ENCODE measurements at places on chromosomes 4 and X.

DNA sequence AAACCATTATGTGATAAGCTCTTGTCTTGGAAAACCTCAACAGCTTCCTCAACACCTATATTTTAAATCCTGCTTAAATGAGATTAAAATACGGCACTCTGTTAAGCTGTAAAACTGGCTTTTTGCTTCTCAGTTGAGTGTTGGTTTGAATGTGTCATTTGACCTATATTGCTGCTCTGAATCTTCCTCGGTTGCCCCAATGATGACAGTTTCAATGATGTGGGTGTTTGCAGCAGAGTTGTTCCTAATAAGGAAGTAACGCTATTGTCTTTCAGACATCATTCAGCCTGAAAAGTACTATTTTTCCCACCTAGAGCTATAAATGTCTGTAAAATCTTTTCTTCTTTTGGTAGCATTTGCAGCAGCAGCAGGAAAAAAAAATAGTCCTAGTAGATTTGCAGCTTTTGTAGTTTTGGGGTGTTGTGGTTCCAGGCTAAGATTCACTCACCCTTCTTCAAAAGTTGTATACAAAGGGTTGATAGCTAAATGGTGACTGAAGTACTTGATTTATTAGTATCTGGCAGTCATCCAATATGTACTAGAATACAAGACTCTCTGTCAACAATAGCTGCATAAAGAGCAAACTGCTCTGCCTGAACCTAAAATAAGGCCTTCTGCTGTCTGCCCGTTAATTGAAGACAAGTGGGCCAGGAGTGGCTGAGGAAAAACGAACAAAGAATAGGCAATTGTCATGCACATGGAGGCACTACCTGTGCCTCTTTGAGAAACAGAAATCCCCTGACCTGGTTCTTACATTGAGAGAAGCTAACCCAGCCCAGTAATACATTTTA, 333.1 kb downstream of the IL1RAPL1 start:
- peak; percentile 15 for DNase-seq

DNA sequence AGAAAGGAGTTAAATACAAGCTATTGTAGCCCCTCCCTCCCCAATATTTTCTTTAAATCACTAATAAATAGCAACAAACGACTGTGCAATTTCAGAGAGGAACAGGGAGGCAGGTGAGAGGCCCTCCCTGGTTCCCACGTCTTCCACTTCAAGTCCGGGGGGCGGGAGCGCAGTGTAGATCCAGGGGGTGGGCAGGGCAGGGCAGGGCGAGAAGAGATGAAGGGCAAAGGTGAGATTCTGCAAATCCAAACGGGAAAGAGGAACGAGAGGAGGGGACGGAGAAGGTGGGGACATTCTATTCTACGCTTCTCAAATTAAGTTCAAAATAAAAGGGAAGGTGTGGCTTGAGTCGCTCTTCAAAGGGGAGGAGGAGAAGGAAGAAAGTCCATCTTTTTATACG, 6.8 kb downstream of the NKX6-1 start:
- no peak for DNase-seq

- no peak for DNase-seq
These were observed 84.2 kb downstream of the CAMK2D start for GRCh38 chr4:113677325-113677724.

DNA sequence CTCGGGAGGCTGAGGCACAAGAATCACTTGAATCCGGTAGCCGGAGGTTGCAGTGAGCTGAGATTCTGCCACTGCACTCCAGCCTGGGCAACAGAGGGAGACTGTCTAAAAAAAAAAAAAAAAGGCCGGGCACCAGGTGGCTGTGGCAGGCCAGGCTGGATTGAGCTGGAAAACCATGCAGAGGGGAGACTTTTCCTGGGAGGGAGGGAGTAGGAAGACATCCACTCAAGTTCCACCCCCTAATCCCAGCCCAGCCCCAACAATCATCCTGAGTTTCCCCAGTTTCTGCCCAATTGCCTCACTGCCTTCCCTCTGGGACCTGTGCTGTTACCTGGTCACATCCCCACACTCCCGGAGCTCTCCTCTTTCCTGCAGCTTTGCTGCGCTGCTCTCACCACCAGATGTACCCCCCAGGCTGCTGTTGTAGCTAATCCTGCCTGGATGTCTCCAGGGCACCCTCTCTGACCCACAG, 9.0 kb upstream of the TSPYL2 start:
- DNase-seq, result peak; percentile 72

DNA sequence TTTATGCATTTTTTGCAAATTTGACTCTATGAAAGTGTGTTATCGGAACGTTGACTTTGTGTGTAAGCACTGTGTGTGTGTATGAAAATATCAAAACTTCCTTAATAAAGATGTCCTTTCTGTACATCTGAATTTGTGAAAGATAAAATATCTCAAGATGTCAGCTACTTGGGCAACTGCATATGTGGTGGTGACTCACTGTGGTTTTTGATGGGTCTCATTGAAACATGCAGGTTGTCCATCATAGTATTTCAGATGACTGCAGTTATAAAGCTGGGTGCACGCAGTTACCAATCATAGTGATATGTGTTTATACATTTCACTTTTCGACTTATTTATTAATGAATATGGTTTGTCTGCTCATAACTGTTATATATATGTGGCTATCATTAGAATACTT, 19.7 kb upstream of the BBS12 start:
- no peak for DNase-seq

GRCh38 chr4:4922441-4922840, 63.0 kb downstream of the MSX1 start:
- no peak for DNase-seq

DNA sequence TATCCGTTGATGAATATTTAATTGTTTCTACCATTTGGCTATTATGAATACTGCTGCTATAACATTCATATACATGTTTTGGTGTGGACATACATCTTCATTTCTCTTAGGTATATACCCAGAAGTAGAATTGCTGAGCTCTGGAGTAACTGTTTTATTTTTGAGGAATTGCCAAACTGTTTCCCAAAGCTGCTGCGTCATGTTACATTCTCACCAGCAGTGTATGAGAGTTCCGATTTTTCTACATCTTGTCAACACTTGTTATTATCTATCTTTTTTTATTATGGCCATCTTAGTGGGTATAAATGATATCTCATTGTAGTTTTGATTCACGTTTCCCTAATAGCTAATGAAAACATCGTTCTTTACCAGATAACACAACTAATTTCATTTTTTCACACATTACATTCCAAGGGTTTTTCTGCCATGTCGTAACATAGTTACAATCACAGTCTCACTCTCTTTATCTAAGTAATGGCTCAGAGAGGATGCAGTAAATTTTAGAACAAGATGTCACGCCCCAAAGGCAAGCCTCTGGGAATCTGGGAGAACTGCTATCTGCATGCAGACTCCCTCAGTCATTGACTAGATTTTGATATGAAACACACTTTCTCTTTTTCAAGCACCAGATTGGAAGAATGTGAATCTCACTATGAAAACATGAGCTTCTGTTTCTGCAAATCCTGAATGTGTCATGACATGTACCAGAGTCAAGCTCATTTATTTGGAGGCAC, 10.3 kb downstream of the ARHGAP6 start:
- DNase-seq, result no peak

GRCh38 chr4:39565878-39566600, 38.8 kb upstream of the UGDH start:
- DNase-seq, result no peak

- DNase-seq, result no peak
These were observed 34.5 kb downstream of the STBD1 start for GRCh38 chr4:76341063-76341462.

GRCh38 chrX:116862340-116862739, 399.6 kb upstream of the CT83 start:
- no peak for DNase-seq

DNA sequence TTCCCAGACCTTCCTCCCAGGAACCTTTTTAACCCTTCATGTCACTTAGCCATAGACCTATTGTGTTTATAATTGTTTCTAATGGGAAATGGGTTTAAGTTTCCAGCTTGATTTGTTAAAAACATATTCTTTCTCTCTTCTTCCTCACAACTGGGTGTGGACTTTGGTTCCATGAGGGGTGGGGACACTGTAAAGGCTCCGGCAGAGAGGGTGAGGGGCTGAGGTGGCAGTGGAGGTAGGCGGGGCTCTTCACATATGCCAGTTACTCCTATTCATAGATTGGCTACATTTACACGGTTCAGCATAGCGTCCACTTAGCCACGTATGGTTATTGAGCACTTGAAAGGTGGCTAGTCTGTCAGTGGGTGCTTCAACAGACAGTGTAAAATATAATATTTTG, 7.8 kb downstream of the INTS6L start:
- DNase-seq, result no peak

- no peak for DNase-seq
These were observed 14.1 kb downstream of the COX18 start for GRCh38 chr4:73055241-73055897.

DNA sequence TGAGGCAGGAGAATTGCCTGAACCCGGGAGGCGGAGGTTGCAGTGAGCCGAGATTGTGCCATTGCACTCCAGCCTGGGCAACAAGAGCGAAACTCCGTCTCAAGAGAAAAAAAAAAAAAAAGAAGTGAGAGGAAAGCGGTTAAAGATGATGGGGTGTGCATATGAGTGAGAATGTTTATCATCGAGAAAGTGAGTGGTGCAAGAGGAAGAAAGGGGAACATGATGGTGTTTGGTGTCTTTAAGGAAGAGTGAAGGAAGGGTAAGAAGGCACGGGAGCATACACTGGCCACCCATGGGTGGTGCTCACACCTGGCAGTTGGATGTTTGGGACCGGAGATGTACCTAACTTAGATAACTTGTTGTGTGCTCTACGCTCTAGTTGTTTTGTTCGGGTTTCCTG, 62.2 kb downstream of the STOX2 start:
- no peak for DNase-seq

- no peak for DNase-seq
These were observed 73.7 kb downstream of the GATB start for GRCh38 chr4:151687021-151687640.

DNA sequence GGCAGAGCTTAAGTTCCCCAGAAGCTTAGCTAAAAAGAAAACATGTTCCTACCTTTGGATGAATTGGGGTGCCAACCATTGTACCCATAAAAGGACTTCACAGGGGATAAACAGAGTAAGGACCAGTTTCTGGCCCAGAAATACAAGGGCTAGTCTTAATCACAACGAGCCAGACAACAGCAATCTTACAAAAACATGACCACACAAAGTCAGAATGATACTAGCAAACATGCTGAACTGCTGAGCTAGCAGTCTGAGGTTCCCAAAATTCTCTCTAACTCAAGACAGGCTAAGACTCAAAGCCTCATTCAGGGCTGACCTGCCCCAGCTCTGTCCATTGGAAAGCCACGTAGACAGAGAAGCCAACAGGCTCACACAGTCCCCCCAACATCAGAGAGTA, 40.3 kb downstream of the ATP11C start:
- no peak for DNase-seq

DNA sequence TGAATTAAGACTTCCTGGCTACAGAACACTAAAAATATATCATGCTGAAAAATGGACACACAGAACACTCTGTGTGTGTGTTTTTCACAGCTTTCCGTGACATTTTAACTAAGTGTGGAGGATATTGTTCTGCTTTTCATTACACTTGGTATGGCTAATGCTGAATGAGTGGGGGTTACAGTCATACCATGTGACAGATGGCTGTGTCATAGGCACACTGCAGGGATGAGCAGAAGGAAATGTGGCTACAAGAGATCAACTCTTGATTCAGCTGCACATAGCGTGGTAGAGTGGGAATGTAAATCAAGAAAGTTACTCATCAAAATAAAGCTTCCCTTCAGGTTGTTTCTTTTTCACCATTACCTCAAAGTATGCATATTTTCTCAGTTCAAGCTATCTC, 669.8 kb downstream of the IQCM start:
- no peak for DNase-seq

- no peak for DNase-seq
These were observed 72.0 kb downstream of the FRMPD4 start for GRCh38 chrX:12210196-12210815.

DNA sequence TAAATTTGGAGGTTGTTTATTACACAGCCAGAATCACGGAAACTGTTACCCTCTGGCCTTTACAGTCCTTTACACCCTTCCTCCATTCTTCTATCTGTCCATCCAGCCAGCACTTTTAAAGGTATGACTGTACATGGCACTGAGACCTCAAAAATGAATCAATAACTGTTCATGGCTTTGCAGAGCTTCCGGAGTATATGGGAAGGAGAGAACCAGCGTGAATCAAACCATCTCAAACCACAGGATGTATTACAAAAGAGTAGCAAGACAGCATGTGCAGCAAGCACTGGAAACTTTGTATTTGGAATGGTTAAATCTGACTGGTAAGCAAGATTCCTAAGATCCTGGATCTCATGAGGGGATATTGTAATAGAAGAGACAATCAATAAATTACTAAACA, 228.5 kb upstream of the CASK start:
- DNase-seq, result no peak

DNA sequence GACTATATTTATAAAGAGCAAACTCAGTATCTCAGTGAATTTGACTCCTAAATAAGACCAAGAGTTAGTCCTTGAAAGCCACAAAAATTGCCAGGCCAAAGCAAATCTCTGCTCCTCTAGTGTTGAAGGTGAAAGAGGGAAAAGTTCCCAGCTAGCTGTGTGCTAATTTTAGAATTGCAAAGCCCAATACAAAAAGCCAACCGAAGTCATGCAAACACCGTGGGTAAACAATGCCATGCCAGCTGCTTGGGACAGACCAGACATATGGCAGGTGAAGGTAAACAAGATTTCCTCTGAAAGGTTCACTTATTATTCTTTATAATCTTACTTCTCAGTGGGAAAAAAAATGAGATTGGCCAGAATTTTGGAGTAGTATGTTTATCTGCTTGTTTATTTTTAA, 80.5 kb upstream of the LNX1 start:
- DNase-seq, result peak; percentile 74

DNA sequence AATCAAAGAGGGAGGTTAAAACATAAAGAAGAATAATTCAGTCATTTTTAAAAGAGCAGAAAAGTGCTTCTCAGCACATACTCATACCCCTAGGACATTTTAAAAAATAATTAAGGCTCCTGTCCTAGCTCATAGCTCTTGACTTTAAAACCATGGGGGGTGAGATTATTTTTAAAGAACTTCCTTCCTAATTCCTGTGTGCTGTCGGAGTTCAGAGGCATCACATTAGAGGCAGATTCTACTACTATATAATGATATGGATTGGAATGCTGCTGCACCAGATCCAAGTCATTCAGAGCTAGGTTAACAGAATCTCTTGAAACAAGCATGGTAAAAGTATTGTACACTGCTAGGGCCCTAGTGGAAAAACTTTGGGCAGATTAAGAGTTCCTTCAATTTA, 456.5 kb upstream of the ADGRL3 start:
- no peak for DNase-seq

DNA sequence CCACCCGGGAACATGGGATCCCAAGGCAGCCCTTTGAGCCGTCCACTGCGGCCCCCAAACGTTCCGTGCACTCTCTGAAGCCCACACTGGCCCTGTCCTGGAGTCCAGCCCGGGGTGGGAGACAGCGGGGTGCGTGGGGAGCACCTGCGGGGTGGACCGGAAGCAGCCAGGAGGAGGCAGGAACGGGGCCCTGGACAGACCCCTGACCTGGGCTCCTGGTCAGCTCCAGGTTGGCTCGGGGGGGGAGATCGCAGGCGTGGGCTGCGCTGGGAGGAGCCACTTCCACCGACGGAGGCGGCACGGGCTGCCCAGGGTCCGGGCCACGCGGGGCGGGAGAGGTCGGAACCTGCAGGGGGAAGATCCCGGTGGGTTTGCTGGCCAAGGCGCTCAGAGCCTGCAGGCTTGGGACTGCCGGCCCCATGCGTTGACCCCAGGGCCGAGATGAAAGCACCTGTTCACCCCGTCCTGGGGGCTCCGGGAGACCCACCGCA, 5.7 kb upstream of the PLCXD1 start:
- DNase-seq, result no peak

- DNase-seq, result peak; percentile 33
These were observed 1.8 kb downstream of the EPHA5 start for GRCh38 chr4:65668201-65669089.

Measured in NCI-H2171 treated with DMSO at 0.1 percent for 48 hours (cell line).